Type B pancreatic cell (in vitro differentiated cells): ENCODE measurements at places on chromosomes 16 and 17. TPM values are rescaled to one million over a fixed set of nuclear protein-coding genes. Genes with fewer than 3 reads are reported as not detected.

DNA sequence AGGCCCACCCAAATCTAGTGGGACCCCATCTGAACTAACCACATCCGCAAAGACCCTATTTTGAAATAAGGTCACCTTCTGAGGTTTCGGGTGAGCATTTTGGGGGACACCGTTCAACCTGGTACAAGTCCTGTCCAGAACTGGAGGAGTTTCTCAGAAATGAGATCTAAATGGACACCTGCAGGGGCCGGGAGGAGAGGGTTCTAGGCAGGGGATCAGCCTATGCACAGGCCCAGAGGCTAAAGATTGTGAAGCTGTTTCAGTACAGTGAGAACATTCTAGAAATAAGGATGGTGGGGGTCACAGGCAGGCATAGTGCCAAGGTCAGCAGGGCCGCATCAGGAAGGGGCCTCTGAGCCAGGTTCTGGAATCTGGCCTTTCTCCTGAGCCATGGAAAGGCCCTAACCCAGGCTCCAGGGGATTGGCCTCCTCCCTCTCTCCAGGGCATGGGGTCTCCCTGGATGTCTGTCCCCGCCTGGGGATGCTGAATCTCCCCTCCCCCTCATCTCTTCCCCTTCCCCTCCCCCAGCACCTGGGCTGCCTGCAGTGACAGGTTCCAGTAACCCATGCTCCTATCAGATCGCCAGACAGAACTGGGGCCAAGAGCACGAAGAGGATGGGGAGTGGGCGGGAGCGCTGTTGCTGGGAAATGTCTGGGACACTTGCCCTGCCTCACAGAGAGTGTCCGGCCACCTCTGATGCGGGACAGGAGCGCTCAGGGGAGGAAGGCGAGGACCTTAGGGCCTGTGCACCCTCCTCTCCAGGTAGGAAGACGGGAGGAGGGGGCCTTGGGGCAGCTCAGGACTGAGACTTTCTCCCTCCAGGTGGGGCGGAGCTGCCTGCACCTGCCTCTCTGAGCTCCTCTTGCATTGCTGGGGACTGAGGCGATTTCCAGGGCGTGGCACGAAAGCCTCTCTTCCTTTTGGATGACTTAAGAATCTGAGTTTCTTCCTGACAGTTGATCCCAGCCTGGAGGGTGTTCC is 321.4 kb upstream of the TNRC6C start:
- H3K4me3 ChIP-seq: no peak overlapping the region
- H3K27ac ChIP-seq: no peak overlapping the region
- H3K27me3 ChIP-seq: peaks cover 44% of the 10 kb centered on the region
- H3K36me3 ChIP-seq: no peaks in the 10 kb centered on the region

- DNase-seq: no peak
- no peak overlapping the region for H3K4me3 ChIP-seq
- no peak overlapping the region for H3K27ac ChIP-seq
- peaks cover 3% of the 10 kb centered on the region for H3K36me3 ChIP-seq
- no peaks in the 10 kb centered on the region for H3K27me3 ChIP-seq
These were observed 19.5 kb downstream of the USP7 start for GRCh38 chr16:8943966-8944759.

GRCh38 chr17:3826191-3826590 is 19.9 kb downstream of the NCBP3 start:
- peaks cover 27% of the 10 kb centered on the region for H3K36me3 ChIP-seq
- H3K4me1 ChIP-seq: no peaks in the 10 kb centered on the region
- H3K27me3 ChIP-seq: no peaks in the 10 kb centered on the region
- no peak overlapping the region for H3K27ac ChIP-seq

DNA sequence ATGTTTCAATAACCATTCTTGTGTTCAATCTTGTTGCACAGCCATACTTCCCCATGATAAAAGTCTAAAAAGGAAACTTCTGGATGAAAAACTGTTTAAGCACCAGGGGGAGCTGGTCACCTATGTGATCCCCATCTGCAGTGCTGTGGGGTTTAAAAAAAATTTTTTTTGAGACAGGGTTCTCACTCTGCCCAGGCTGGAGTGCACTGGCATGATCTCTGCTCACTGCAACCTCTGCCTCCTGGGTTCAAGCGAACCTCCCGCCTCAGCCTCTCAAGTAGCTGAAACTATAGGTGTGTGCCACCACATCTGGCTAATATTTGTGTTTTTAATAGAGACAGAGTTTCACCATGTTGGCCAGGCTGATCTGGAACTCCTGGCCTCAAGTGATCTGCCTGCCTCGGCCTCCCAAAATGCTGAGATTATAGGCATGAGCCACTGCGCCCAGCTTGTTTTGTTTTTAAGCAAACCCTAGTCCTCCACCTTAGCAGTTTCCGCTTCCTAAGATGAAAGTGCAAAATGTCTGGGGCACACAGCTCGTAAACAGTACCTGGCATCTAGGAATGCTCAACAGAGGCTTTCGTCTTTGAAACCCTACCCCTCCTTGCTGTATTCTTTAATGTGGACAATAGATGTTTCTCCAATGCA is 25.4 kb downstream of the DNAJA2 start:
- H3K27me3 ChIP-seq: no peaks in the 10 kb centered on the region
- H3K27ac ChIP-seq: no peak overlapping the region
- no peak overlapping the region for H3K4me3 ChIP-seq
- peaks cover 4% of the 10 kb centered on the region for H3K4me1 ChIP-seq
- DNase-seq: no peak
- no peaks in the 10 kb centered on the region for H3K36me3 ChIP-seq

The CES1 gene
- 2.1 and 3.9 TPM in 2 replicates for total RNA-seq
